ENCODE measurements at places on chromosomes 2 and 18. TPM values are rescaled to one million over a fixed set of nuclear protein-coding genes. Genes with fewer than 3 reads are reported as not detected.

SCN7A gene
- 3.3 TPM for total RNA-seq

DNA sequence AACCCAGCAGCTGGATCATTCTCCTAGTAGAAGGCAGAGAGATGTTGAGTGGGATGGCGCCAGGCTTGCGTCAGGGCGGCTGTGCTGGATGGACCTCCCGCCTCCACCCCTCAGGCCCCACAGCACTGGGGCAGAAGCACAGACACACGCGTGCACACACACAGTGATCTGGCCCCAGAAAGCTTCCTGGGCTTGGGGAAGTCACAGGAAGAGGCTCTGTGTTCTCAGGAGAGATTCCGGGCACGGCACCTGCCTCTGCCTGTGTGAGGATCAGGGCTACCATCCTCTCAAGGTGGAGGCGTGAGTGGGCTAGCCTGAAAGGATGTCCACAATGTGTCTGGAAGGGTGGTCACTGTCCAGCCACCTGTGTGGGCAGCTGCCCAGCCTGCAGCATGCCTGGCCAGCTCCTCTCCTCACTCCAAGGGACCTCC is 229.8 kb upstream of the HS6ST1 start:
- no peak for DNase-seq

BOLL gene
- total RNA-seq: 0.22 TPM

- no peak for DNase-seq
Measured at GRCh38 chr2:169175112-169175511, 105.7 kb downstream of the DHRS9 start.

Data from progenitor cell of endocrine pancreas (in vitro differentiated cells).